ENCODE measurements at places on chromosomes 7 and 10. TPM values are rescaled to one million over a fixed set of nuclear protein-coding genes. Genes with fewer than 3 reads are reported as not detected.

SPAM1 gene
- not detected for polyA plus RNA-seq

PRKG1 gene
- polyA plus RNA-seq = not detected

SH2D4B gene
- not detected for polyA plus RNA-seq

ZNF467 gene
- 8.3 TPM for polyA plus RNA-seq

NUPR2 gene
- polyA plus RNA-seq = not detected

ALOX5 gene
- 1.6 TPM for polyA plus RNA-seq

TSPAN13 gene
- 20.0 TPM for polyA plus RNA-seq

TACR2 gene
- not detected for polyA plus RNA-seq

SLC13A1 gene
- not detected for polyA plus RNA-seq

FASTK gene
- 150 TPM for polyA plus RNA-seq

COX19 gene
- polyA plus RNA-seq = 11.1 TPM

BBIP1 gene
- polyA plus RNA-seq = 14.1 TPM

AKR1C4 gene
- not detected for polyA plus RNA-seq

DOCK1 gene
- not detected for polyA plus RNA-seq

WDR86 gene
- polyA plus RNA-seq = 0.05 TPM

PLA2G12B gene
- polyA plus RNA-seq = not detected

TAF6 gene
- polyA plus RNA-seq = 33.1 TPM

ACTL6B gene
- not detected for polyA plus RNA-seq

HYAL4 gene
- not detected for polyA plus RNA-seq

IFIT1B gene
- not detected for polyA plus RNA-seq

HILPDA gene
- 25.5 TPM for polyA plus RNA-seq

LRRC61 gene
- polyA plus RNA-seq = 46.5 TPM

RFC2 gene
- 112 TPM for polyA plus RNA-seq
